HuH-7.5 (cell line): ENCODE measurements at places on chromosomes 3 and 15.

DNA sequence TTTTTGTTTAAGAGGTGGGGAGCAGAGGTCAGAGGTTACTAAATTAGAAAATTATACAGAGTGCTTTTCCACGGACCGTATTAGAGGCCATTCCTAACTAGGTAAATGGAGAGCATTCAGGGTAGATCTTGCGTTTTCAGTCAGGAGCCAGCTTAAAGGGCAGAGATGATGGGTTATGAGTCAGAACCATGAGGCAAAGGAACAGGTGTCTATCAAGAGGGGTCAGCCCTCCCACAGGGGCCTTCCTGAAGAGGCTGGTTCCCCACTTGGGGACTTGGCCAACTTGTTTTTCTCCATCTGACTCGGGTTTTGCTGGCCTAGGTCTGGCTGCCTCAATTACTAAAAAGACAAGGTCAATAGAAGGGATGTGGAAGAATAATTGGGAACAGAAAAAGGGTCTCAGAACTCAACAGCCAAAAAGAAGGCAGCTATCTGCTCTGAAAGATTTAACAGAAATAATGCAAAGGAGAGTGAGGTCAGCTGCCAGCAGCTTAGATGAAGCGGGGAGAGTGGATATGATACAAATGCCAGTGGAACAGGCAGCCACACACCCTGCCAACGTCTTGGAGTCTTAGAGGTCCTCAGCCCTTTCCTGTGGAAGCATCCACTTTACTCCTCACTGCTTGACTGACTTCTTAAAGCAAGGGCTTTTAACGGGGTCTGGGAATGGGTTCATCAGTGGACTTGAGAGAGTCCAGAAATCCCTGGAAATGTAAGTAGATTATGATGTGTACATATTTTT lies 17.6 kb downstream of the MTMR14 start:
- no peak for DNase-seq

DNA sequence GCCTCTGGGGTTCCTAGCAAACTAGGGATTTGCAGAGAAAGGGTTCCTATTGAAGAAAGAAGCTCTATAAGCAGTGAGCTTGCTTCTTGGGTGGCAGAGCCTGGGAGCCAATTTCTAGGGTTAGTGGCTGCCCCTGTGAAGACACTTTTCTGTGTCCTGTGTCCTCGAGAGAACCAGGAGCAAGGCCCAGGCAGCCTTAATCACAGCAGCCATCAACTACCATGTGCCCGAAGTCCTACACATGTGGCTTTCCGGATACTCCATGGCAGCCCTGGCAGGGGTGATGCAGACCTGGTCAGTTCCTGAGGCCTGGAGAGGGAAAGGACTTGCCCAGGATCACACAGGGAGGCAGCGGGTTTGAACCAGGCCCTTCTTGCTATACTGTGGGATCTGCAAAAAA lies 27.7 kb upstream of the TSPAN3 start:
- DNase-seq, result no peak

GRCh38 chr3:197953881-197954280 lies 3.9 kb downstream of the RPL35A start:
- no peak for DNase-seq

- no peak for DNase-seq
These were observed 48.7 kb downstream of the PRKAR2A start for GRCh38 chr3:48798998-48799397.

DNA sequence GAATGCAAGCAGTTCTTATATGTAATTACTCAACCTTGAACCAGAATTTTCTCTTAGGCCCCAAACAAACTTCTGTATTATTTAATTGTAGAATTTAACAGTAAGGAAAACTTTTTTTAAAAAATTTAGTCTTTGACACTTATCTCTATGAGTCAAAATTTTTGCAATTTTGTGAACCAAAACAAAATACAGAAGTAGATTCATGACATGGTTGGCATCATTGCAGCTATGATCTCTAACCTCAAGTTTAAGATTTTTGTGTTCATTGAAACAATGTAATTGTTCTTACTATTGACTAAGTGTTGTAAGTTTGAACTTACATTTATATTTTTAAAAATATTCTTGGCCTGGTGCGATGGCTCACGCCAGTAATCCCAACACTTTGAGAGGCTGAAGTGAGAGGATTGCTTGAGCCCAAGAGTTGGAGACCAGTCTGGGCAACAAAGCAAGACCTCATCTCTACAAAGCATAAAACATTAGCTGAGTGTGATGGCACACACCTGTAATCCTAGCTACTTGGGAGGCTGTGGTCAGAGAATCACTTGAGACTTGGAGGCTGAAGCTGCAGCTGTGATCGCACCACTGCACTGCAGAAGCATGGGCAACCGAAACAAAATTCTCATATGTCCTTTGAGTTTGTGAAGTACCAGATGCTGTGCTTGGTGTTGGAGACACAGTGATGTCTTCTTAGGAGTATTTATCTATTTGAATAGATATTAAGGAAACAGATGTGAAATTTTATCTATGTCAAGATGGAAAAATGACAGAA lies 39.7 kb downstream of the STT3B start:
- no peak for DNase-seq

DNA sequence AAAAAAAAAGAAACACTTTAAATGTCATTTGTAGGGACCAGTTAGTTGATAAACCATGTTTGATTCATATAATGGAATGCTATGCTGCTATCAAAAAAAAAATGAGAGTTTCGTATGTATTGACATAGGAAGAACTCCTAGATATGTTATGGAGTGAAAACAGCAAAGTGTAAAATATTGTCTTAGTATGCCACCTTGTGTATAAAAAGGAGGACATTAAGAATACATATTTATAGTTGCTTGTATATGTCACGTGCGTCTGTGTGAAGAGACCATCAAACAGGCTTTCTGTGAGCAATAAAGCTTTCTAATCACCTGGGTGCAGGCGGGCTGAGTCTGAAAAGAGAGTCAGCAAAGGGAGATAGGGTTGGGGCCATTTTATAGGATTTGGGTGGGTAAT lies 39.5 kb downstream of the KBTBD8 start:
- no peak for DNase-seq

DNA sequence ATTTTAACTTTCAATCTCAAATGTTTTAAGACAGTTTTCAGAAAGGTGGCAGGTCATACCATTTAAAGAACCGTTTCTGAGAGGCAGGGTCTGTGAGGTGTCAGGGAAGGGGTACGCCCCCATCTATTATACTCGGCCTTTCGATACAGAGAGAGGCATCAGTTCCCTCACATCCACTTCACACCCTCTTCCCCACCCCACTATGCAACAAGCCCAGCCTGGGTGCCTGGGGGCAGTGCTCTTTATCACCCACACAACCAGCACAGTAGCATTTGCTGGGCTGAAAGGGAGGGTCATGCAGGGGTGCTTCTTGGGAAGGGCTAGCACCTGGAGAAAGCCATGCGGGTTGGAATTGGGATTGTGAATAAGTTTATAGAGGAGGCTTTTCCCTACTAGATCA lies 56.0 kb upstream of the KCNMB2 start:
- DNase-seq, result no peak

- no peak for DNase-seq
These were observed 87.0 kb downstream of the CD200R1L start for GRCh38 chr3:112759681-112760080.

DNA sequence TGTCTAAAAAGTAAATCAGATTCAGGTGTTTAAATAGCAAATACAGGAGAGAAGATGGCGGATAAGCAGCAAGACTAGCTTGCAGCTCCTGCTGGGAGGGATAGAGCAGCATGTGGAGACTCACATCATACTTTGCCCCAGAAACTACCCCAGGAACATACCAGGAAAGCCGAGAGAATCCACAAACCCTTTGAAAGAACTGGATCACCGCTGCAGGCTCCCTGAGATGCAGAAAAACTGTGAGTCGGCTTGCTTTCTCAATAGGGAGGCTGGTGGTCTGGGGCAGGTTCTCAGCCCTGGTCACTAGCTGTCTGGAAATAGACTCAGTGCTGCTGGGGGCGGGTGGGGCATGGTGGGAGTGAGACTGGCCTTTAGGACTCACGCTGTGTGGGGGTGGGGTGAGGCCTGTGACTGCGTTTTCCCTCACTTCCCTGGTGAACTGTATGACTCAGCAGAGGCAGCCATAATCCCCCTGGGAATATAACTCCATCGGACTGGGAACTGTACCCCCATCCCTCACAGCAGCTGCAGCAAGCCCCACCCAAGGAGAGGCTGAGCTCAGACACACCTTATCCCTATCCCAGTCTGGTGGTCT lies 142.8 kb downstream of the CNTN6 start:
- no peak for DNase-seq

GRCh38 chr3:45795882-45796765 lies at the start of gene SLC6A20:
Gene SLC6A20 (minus strand): TSS chr3:45796536. CDS start chr3:45796419, 117 bp downstream.
- DNase-seq, result no peak

GRCh38 chr15:31799715-31800321 lies 230.5 kb upstream of the CHRNA7 start:
- no peak for DNase-seq

- DNase-seq, result no peak
These were observed 74.0 kb upstream of the LIPC start for GRCh38 chr15:58357529-58358476.

DNA sequence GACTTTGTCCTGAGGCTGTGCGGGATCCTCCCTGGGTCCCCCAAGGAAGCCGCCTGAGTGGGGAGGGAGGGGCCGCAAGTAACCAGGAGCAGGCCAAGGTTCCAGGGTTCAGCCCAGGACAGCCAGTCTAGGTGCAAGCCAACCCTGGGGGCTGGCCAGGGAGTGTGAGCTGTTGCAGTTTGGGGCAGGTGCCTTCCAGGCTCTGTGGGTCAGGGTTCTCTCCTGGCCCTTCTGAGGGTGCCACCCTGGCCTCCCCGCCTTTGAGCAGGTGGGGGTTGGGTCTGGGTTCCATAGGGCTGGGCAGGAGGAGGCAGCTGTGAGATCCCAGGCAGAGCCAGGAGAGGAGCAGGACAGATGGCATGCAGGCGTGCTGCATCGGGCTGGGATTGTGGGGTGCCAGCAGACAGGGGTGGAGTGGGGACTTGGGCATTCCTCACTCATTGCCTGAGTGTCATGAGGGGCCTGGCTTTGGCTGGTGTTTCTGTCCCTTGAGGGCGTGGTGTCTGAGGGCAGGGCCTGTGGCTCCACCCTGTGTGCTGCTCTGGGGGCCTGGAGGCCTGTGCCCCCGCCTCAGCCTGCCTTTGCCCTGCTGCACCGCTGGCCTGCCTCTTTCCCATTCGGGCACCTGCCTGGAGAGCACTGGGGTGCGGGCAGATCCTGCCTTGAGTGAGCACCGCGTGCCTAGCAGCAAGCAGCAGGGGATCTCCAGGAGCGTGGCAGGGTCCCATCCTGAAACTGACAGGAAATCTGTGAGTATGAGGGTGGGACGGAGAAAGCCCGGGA lies 18.4 kb downstream of the KLF13 start:
- DNase-seq, result no peak

DNA sequence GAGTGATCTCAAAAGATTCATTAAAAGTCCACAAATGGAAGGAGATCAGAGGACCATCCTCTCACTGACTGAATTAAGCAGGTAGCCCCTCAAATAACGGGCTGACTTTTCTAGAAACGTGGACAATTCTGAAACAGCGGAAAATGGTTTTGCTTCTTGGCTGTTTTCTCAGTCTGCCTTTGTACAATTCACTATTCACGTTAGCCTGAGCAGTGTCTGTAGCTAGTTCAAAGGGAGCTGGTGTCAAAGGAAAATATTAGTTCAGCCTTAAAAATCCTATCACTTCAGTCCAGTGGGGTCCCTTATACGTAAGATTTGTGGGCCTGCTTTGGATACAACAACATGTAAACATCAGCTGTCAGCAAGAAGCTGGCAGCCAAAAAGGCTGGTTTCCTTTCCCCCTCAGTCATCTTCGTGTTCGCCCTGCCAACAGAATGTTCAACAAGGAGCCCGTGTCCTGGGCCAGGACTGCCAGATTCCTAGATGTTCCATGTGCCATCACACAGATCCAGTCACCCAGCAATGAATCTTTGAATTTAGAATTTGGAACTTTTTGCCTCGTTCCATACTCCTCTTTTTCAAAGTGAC lies 19.3 kb downstream of the LMCD1 start:
- DNase-seq, result no peak

DNA sequence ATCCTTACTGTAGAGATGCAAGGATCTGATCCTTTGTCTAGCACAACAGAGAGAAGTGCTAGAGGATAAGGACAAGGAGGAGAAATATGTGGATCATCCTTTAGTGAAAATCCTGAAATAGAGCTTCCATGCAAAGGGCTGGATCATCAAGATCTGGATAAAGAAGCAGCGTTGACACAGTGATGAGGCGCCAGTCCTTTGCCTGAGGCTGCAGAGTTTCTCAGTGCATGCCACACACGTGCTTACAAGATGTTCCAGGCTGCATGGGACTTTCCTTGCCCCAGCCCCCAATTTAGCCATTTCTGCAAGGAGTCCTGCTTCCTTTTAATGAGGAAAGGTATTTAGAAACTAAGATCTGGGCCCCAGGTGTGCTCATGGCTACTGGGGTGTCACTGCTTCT lies 7.2 kb upstream of the ABTB1 start:
- no peak for DNase-seq

DNA sequence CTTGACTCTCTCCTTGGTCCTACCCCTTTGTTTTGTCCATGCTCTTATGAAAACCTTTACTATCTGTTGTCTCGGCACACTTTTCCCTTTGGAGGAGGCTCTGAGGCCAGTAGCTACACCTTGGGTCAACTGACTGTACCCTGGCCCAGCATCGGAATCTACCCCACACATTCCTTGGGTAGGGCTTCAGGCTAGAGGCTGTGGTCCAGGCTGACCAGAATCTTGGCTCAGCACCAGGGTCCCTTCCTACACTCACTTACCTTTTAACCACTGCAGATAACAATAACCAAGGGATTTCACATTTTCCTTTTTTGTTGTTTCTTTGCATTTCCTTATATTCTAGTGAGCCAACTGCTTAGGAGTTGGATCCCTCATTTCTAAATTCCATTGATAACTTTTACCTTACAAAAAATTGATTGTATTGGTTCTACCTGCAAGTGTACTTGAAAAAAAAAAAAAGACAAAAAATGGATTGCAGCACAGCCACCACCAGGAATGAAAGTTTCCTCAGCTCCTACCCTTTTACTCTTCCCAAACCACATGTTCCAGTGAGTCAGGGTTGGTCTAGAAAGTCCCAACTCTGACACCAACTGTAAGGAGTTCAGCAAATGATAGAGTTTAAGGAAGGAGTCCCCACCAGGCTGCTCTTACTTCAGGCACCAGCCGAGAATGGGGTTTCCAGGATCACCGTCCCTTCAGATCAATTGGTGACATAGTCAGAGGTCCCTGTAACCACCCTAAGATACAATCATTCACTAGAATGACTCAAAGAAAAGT lies 95.6 kb downstream of the FBLN2 start:
- DNase-seq, result no peak

GRCh38 chr15:45790325-45790943 lies 155.6 kb downstream of the SQOR start:
- no peak for DNase-seq

GRCh38 chr3:9862391-9863057 lies 17.5 kb downstream of the CIDEC start:
- DNase-seq, result peak; percentile 95

GRCh38 chr3:49658711-49659110 lies 15.4 kb upstream of the APEH start:
- no peak for DNase-seq

GRCh38 chr15:43219929-43220928 lies 589 bp downstream of the EPB42 start:
- DNase-seq, result no peak

GRCh38 chr3:134877788-134878187 lies 82.7 kb downstream of the EPHB1 start:
- DNase-seq, result no peak
